ENCODE measurements at places on chromosomes 13 and 19. TPM values are rescaled to one million over a fixed set of nuclear protein-coding genes. Genes with fewer than 3 reads are reported as not detected.

DNA sequence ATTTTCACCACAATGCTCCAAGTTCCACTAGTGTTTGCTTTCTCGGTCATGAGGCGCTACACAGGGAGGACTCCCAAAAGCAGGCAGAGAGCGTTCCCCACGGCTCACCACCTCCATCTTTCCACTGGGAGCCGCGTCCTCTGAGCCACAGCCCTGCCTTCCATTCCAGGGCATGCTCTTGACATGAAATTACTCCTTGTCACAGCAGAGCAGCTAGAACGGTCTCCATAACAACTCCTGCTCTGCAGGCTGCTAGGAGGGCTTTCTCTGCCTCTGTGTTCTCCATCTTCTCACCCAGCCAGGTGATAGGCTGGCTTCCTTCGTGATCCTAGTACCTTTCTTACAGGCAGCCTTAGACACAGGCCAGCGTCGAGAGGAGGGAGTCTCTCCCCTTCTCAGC is 171.8 kb upstream of the UBL3 start:
- DNase-seq = no peak

GRCh38 chr19:36916991-36917390 is 859 bp downstream of the ZNF568 start:
- no peak for DNase-seq

DNA sequence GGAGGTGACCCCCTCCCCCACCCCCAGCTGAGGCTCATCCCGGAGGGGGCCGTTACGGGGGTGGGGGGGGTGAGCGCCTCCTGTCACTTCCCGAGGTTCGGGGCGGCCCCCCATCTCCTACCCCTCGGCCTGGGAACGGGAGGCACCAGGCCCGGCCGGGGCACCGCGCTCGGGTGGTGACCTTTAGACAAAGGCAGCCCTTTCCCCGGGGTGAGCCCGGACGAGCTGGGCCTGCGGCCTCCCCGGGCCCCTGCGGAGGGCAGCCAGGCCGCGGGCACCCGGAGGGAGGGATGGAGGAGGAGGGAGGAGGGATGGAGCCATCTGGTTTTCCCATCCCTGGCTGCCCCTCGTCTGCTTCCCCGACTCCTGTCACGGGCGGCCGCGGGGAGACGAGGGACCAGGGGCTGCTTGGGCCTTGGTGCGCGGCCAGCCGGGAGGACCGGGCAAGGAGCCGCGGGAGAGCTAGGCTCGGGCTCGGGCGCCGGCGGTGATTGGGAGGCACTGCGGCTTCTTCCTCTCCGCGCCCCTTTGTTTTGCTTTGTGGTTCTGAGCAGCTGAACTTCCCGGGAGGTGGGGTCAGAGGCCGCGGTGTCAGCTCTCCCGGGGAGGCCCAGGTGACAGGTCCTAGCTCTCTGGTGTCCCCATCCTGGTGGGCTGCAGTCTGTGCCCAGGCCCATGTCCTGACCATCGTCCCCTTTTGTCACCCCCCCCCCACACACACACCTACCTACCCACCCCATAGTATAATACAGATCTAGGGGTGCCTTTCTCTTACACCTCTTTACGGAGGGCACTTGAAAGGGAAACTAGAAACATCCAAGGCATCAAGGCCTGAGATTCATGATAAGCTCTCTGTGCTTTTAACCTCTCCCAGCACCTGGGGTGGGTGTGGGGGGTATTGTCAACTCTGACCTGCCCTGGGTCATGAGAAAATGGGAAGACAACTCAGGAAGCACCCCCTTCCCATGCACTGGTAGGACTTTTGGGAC is 1.3 kb downstream of the BICRA start:
- peak; percentile 53 for DNase-seq

Gene PDX1
- not detected for total RNA-seq

Gene LMTK3
- 14.4 TPM for total RNA-seq

- no peak for DNase-seq
Observed at GRCh38 chr19:29914933-29915332, 27.1 kb upstream of the URI1 start.

DNA sequence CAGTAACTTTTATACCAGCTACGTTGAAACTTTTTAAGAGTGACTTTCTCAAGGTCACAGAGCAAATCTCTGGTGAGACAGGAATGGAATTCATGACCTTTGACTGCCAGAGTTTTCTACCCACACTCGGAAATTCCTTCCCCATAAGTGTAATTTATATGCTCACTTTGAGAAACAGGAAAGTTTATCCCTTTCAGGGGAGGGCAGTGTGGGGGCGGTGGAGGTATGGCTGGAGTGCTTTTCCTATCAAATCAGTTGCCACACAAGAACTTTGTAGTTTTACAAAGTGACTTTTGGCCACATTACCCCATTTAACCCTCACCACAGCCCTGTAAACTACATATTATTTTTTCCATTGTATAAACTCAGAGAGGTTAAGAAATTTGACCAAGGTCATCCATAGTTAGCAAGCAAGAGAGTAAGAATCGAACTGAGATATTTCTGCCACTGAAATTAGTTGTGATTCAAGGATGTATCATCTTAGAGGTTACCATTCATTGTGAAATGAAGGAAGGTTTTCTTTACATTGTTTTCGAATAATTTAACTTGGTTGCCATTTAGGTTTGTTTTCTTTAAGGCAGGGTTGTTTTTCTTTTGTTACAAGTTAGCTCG is 5.9 kb downstream of the KLF12 start:
- DNase-seq = no peak

Gene FAM83E
- 9.5 TPM for total RNA-seq

DNA sequence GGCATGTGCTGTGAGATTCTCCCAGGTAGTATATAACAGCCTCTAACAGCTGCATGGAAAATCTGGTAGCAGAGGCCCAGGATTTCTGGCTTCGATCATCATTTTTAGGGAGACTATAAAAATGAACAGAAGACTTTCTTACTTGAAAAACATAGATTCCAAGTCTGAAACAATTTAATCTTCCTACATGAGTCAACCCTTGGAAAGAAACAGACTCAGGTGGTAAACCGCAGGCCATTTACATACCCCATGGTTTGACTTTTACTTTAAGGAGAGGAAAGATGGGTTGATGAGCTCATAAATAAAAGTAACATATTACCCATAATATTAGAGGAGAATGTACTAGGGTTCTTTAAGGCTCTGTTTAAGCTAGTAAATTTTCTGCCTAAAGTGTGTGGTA is 121.6 kb downstream of the CYSLTR2 start:
- DNase-seq = no peak

Gene ZNF302
- total RNA-seq = 23.3 TPM

Gene N4BP2L1
- 2.9 TPM for total RNA-seq

Gene HIF3A
- total RNA-seq = 31.5 TPM

Gene RFC3
- total RNA-seq = 59.2 TPM

DNA sequence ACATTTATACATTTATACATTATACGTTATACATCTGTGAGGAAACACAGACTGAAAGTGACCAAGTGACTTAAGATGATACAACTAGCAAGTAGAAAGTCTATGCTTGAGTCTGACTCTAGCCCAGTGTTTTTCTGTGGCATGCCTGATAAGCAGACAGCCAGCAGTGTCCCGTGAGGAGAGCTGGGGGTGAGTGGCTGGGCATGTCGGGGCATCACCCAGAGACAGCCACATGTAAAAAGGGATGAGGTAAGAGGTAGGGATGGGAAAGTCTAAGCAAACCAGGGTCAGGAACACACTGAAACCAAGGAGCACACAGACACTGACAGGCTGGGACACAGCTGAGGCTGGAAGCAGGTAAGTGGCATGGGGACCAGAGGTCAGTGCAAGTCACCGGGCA is 333.2 kb downstream of the FOXO1 start:
- no peak for DNase-seq

Gene IGFL2
- not detected for total RNA-seq

GRCh38 chr19:991174-991931 is 7.2 kb downstream of the WDR18 start:
- peak; percentile 87 for DNase-seq

- DNase-seq = no peak
Observed at GRCh38 chr13:109703250-109703649, 83.1 kb downstream of the IRS2 start.

Gene MAMSTR
- total RNA-seq = 1.4 TPM

- no peak for DNase-seq
Observed at GRCh38 chr13:20378721-20379120, 146.6 kb upstream of the GJB6 start.

Gene FLT1
- 84.1 TPM for total RNA-seq

DNA sequence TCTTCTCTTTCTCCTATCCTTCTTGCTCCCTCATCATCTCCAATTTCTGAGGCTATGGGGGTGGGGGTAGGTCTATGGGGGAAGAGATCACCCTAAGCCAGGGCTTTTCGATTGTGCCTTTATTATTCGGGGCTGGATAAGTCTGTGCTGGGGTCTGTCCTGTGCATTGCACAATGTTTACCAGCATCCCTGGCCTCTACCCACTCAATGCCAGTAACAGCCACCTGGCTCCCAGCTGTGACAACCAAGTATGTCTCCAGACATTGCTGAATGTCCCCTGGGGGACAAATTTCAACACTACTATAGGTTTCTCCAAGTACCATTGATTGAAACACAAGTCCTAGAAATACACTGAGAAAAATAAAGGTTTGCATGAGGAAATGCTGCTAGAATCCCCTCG is 13.2 kb downstream of the CBY2 start:
- no peak for DNase-seq

DNA sequence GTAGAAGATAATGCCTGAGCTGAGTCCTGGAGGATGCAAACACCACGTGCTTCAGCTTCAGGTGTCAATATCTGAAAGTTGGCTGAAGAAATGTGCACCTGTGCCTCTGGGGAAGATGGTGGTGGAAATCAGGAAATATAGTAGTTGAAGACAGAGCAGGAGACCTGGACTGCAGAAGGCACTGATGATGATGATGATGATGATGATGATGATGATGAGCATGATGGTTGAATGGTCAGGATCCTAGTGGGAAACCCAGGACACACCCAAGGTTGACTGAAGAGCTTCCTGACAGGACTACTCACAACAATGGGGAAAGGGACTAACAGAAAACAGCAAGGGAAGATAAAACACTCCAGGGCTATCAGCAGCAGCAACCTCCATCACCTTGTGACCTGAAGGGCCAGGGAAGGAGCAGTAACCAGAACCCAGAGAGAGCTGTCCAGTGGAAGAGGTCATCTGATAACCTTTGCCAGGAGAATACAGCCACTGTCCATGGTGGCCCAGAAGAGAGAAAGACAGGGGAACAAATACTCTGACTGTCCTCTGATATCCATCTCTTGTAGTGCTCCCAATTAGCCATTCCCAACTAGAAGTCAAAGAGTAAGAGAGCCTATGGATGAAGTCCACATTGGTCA is 170.3 kb downstream of the TSHZ3 start:
- no peak for DNase-seq

DNA sequence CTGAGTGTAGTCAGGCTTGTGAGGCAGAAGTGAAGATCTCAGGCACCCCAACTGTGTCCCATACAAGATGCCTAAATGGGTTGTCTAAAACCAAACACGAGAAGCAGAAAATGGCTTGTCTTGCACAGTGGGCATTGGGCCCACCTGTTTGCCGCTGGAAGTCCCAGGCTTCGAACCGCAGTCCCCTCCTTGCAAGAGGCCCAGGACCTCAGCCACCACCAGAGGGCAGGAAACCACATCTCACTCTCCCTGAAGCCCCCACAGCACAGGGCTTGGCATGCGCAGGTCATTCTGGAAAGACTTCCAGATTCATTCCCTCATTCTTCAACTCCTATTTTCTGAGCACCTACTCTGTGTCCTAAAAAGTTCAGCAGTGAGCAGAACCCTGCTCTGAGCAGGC is 973.7 kb downstream of the UQCRFS1 start:
- DNase-seq = peak; percentile 81

DNA sequence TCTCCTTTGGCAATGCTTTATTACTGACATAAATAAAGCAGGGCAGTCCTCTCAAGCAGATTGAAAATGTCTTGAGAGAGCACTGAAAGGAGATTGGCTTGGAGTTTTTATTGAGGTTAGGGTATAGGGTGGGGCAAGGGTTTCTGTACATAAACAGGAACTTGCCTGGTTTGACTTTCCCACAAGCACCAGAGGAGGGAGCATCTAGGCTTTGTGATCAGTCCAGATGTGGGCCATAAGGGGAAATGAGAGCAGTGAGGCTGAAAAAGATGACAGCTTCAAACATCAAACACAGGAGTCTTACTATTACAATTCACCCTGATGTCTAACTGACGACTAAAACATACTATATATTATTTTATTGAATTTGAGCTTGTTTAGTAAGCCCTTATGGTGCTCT is 260.9 kb downstream of the MTUS2 start:
- DNase-seq = no peak

- DNase-seq = no peak
Observed at GRCh38 chr19:13417054-13417453, 89.2 kb downstream of the CACNA1A start.

DNA sequence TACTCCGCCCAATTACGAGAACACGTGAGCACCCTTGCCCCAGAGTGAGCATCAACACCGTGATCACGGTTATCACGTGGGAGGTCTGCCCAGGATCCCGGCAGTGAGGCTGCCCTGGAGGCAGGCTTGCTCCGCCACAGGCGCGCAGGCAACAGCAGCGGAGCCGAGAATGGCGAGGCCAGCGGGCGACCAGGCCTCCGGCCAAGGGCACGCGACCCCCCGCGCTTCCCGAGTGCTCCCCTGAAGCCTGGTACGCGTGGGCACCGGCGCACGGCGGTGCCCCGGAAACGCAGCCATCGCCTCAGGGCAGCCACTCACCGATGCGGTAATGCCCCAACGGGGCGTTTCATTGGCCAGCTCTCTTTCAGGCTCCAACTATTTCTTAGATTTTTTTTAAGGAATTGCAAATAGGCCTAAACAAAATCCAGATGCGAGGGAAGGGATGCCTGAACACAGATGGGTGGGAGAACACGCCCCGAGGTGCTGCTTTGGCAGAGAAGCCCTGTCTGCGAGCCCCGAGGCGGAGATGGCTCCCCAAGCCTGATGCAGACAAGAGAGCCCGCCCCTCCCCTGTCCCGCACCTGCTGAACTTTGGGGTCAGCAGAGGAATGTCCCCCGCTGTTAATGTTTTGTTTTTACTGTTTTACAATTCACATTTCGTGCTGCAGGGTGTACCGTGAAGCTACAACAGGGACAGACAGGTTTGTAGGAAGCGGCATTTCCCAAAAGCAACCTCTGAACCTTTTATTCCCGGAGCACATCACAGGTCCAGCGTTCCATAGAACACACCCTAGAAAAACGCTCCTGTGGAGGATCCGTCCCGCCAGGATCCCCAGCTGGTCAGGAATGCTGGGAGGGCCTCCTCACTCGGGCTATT is 132.7 kb downstream of the ZDHHC20 start:
- DNase-seq = peak; percentile 87

Gene CFAP97D2
- total RNA-seq = not detected

Gene CGB3
- 0.46 TPM for total RNA-seq

DNA sequence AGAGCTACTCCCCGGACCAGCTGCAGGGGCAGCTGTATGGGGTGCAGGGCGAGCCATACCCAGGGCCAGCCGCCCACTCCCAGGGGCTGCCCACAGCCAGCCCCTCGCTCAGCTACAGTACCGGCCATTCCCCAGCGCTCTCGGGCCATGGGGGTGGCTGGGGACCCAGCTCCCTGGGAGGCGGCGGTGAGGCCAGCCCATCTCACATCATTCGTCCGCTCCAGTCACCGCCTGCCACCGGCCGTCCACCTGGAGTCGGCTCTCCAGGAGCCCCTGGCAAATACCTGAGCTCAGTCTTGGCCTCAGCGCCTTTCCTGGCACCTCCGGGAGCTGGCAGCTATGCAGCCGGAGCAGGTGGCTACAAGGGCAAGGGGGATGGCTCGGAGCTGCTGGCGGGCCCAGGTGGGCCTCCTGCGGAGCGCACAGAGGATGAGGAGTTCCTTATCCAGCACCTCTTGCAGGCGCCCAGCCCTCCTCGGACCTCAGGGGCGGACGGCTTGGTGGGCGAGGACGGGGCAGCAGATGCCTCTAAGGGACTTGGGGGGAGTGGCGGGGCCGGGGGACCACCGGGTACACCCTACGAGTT is 4.9 kb downstream of the PRR12 start:
- DNase-seq = no peak

Gene GIPC3
- 1.9 TPM for total RNA-seq

- DNase-seq = no peak
Observed at GRCh38 chr19:16586991-16587832, 15.0 kb upstream of the SLC35E1 start.

Measured in H9 (cell line).